ENCODE measurements at places on chromosomes 2 and 18.

DNA sequence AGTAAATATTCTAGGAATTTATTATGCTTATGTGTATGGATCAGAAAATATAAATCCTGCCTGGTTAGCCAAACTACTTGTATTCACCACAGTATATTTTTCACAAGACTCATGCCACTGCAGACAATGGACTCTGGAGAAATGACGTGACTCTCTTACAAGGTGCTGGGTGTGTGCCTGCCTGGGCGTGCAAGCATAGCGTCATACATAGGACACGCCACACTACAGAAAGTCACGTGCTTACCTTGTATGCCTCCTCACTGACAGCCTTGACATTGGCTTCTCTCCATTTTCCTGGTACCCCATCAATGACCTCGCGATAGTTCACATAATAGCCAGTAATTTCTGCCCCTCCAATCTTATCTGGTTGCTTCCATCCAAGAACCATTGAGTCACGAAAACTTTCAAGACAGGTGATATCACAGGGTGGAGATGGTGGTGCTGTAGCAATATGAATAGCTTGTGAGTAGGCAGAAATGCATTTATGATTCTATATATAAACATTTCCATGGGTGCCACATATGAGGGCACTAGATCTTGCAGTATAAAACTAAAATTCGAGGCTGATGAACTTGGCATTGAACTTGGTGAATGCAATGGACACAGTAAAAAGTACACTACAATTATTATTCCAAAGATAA is 93.2 kb downstream of the MYOM1 start:
- no peak for DNase-seq

DNA sequence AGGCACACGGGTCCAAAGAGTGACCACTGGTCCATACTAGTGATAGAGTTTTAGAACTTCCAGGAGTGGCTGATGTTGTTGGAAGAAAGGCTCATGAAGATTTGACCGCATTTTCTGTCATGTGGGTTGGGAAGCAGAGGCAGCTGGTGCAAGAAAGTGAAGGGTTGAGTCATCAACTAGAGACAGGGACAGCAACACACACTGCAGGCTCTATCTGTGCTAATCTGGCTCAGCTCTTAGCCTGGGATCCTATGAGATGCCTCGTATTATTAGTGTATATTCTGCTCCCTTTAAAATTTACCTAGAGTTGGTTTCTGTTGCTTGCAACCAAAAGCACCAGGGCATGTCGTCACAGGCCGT is 2.5 kb upstream of the SH3RF3 start:
- DNase-seq = no peak

DNA sequence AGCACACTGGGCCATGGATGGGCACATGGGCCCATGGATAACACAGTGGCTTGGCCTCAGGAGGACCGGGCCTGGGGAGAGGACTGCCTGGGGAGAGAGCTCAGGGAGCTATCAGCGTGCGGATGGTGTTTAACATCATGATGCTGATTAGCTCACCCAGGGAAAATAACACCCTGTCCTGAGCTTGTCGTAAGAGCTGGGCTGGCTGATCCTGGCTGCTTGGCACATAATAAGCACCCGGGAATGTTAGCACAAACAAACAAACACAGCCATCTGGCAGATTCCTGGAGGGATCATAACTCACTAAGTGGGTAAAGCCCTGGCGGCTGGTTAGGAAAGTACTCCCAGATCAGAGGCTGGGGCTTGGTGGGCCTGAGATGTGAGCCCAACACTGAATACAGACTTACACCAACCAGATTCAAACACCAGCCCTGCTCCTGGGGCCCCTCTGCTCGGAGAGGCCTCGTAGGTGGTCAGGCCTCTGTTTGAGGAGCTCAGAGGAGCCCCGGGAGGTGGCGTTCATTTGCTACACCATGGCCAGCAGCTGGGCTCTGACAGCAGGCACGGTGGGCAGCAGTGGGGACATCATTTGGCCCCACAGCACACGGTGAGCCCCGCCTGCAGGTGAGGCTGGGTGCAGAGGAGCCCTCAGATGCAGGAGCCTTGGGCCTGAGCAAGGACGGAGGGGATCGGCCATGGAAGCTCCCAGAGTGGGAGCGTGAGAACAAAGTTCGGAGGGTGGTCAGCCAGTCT is 193.4 kb upstream of the HDAC4 start:
- DNase-seq = no peak

DNA sequence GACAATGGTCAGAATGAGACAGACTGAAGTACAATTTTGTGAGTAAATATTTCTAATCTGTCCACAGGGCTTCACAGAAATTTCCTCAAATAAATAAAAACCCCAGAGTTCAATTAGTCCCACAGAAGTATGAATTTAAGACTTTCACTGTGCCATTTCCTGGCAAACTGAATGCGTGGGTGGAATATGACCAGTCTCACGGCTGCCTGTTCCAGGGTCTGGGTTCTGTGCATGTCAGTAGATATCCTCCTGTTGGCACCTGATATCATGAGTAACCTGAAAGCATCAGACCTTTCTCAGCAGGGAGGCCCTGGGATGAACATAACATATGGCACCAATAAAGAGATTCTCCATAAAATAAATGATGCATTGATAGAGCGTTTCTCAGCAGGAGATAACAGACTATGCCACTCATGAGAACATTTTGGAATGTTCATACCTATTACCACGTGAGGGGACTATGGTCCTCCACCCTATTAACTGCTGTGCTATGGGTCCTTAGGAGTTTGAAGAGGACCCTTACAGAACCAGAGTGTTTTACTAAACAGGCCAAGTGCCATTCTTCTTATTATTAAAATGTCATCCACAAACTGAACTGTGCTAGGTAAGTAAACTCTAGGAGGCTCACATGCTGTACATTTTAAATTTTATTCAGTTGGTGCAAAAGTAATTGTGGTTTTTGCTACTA is 10.6 kb upstream of the MALL start:
- no peak for DNase-seq

DNA sequence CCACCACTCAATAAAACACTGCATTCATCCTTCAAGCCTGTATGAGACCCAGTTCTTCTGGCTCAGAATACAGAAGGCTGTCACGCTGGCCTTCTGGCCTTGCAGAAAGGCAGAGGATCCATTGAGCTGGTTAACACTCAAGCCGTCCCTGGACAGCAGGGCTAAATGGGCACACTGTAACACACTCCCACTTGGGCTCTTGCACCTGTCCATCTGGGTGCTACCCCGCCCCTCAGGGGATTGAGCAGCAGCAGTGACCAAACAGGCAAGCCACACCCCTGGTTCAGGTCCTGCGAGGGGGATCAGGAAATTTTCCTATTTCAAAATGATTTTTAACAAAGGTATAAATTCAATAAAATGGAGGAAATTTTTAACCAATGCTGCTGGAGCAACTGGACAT is 936.0 kb downstream of the CNTNAP5 start:
- DNase-seq = no peak

GRCh38 chr2:11533278-11534070 is at the start of gene GREB1:
Gene GREB1, plus strand, starts transcription at chr2:11534045. Its CDS starts 22,570 bp downstream, at chr2:11556615.
- no peak for DNase-seq

- no peak for DNase-seq
Observed at GRCh38 chr18:55256226-55256928, 297.1 kb upstream of the CCDC68 start.

- no peak for DNase-seq
Observed at GRCh38 chr2:162243294-162243693, at the start of gene FAP. Gene FAP, minus strand, starts transcription at chr2:162243445. Its CDS starts 118 bp downstream, at chr2:162243327.

GRCh38 chr2:170361090-170361936 is 183.4 kb downstream of the MYO3B start:
- DNase-seq = no peak

DNA sequence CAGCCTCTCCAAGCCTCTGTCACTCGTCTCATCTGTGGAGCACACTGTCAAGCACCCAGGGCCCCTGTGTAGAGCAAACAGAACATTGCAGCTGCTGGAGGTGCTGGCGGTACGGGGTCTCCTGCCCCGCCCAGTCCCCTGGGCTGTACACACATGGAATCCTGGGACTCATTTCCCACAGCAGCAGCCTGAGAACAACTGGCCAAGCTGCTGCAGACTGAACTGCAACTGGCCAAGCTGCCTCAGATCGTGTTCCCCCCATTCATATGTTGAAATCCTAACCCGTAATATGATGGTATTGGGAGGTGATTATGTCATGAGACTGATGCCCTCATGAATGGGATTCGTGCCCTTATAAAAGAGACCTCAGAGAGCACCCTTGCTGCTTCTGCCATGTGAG is 130.5 kb downstream of the NCK2 start:
- DNase-seq = no peak
